ENCODE measurements at places on chromosomes 5 and 9.
A peak's percentile ranks its signal among the peaks of the same experiment; 100 is the strongest.

- peak; percentile 58 for DNase-seq
Measured at GRCh38 chr5:41510176-41510831, at the start of gene PLCXD3. Gene PLCXD3 (minus strand): TSS chr5:41510601. CDS start chr5:41510526, 75 bp downstream.

DNA sequence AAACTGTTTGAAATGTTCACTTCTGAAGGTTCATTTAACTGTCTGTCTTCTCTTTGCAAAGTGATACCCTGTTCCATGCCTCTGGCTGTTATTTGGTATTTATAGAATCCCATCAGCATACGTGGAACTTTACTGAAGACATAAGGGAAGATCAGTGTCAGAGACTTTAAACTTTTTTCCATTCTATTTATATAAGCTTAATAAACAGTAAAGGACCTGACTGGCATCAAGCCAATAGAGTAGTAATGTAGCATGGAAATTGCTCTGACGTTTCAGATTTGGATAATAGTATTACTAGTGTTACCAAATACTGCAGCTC lies 94.9 kb upstream of the MINAR2 start:
- no peak for DNase-seq

GRCh38 chr5:180381428-180381827 lies 28.3 kb upstream of the GFPT2 start:
- no peak for DNase-seq

GRCh38 chr5:88691945-88692868 lies 190.8 kb downstream of the MEF2C start:
- DNase-seq = peak; percentile 20

GRCh38 chr5:19615661-19616060 lies 372.3 kb downstream of the CDH18 start:
- peak; percentile 26 for DNase-seq

- no peak for DNase-seq
Measured at GRCh38 chr5:151028717-151029116, 8.3 kb downstream of the GPX3 start.

DNA sequence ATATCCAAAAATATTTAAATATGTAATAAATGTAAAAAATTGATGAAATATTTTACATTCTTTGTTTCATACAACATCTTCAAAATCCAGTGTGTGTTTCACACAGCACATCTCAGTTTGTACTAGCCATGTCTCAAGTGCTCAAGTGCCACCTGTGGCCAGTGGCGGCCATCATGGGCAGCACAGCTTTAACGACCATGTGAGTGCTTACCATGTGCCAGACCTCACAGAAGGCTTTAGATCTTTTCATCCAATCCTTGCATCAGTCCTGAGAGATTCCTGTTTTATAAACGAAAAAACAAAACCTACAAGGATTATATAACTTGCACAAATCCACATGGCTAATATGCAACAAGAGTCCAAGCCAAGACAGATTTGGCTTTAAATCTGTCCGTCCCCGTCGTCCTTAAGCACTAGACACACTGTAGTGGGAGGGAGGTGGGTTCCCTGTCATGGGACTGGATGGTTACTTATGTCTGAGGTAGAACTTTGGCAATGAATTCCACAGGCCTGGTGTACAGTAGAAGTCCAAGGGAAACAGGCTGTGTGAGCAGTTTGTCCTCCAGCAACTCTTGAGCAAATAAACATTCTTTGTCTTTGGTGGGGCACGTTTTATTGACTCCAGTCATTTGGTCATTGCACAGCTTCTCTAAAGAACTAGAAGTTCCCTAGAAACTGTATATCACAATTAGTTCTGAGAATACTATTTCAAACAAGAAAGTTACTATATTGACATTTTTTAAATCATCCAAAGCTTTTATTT lies 25.0 kb upstream of the F2R start:
- peak; percentile 53 for DNase-seq

- no peak for DNase-seq
Measured at GRCh38 chr9:9108641-9109040, 1309.1 kb upstream of the DMAC1 start.

- no peak for DNase-seq
Measured at GRCh38 chr9:82116556-82116955, 128.0 kb downstream of the SPATA31D1 start.

- DNase-seq = peak; percentile 60
Measured at GRCh38 chr5:54531546-54531945, 14.0 kb downstream of the SNX18 start.

DNA sequence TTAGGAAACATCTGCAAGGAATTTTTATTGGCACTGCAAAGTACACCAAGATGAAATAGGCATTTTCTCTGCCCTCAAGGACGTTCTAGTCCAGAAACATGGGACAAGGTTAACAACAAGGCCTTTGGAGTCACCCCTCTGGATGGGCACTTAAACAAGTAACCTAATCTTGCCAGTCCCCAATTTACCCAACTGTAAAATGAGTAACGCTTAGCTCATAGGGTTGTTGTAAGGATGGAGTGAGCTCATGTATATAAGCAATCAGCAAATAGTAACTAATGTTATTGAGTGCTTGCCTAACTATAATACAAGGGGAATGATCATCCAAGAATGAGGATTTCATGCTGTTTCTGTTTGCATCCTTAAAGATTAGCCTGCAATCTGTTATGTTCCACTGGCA lies 189.3 kb downstream of the PAPPA start:
- peak; percentile 11 for DNase-seq
